ENCODE measurements at places on chromosomes 16 and 17.

- DNase-seq, result no peak
These were observed 10.1 kb downstream of the SNX29 start for GRCh38 chr16:11986521-11987057.

GRCh38 chr17:68539548-68540467 is 27.6 kb downstream of the PRKAR1A start:
- DNase-seq, result no peak

DNA sequence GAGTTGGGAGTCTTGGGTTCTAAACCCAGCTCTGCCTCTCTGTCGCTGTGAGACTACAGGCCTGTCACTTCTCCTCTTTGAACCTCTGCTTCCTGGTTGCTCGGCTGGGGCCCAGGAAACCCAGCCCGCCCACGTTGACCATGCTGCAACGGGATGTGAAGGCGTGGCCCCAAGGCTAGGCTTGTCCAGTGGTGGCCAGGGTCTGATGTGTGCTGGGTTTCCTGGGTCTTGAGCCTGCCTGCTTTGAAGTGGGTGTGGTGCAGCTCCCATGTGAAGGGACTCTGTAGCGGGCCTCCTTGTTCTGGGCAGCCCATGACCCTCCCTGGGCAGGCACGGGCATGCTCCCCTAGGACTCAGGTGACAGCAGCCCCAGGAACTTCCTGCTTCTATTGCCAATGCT is 82.3 kb downstream of the SDR42E1 start:
- no peak for DNase-seq

DNA sequence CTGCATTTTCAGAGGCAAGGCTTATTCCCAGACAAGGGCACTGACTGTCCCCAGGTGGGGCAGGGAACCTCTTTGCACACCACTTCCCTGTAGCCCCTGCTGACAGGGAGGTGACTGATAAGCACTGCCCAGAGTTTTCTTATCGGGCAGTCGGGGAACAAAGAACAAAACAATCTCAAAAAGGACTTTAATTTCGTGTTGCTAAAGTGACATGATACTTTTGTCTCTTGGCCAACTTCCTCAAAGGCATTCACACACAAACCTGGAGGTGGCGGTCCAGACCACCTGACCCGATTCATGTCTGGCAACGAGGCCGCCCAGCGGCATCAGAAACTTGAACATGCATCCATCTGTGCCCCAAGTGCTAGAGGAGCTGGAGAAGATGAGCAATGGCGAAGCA is 28.9 kb downstream of the ZDHHC7 start:
- DNase-seq, result no peak
